ENCODE measurements at places on chromosomes 1 and 21.
A peak's percentile ranks its signal among the peaks of the same experiment; 100 is the strongest.

- no peak for DNase-seq
Measured at GRCh38 chr1:59498640-59499039, 201.7 kb downstream of the FGGY start.

GRCh38 chr21:14591882-14592281 is 45.8 kb upstream of the SAMSN1 start:
- DNase-seq = no peak

- DNase-seq = no peak
Measured at GRCh38 chr1:43978264-43978550, 803 bp upstream of the B4GALT2 start.

- DNase-seq = no peak
Measured at GRCh38 chr1:51583532-51583931, 33.4 kb upstream of the OSBPL9 start.

GRCh38 chr1:155207806-155208540 is at the start of gene THBS3:
TSS of gene THBS3 (minus strand) at chr1:155207897. CDS start at chr1:155207876, 21 bp downstream.
- peak; percentile 84 for DNase-seq

DNA sequence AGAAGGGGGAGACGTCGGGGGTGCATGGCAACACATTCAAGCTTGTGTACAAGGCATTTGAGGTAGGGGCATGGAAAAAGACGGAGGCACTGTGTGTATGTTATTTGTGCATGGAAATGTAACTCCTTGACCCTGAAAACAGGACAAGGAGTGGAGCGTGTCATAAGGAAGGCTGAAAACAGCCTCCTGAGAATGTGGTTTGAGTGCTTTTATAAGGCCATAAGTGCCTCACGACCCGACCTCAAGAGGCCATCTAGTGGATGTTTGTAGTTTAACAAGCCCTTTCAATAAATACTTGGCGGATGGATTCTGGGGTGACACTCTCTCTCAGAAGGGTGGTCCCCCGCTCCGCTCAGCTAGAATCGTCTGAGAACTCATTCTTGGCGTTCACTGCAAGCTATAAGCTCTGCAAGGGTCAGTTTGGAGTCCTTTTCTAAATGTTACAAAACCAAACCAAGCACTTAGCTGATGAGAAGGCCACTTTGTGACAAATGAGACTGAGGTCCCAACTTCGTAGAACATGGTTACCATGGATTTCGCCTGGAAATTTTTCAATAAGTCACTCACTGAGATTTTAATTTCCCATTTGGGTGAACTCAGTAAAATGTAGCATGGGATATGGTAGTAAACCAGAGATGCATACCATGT is 38.8 kb upstream of the CLCA4 start:
- DNase-seq = no peak

DNA sequence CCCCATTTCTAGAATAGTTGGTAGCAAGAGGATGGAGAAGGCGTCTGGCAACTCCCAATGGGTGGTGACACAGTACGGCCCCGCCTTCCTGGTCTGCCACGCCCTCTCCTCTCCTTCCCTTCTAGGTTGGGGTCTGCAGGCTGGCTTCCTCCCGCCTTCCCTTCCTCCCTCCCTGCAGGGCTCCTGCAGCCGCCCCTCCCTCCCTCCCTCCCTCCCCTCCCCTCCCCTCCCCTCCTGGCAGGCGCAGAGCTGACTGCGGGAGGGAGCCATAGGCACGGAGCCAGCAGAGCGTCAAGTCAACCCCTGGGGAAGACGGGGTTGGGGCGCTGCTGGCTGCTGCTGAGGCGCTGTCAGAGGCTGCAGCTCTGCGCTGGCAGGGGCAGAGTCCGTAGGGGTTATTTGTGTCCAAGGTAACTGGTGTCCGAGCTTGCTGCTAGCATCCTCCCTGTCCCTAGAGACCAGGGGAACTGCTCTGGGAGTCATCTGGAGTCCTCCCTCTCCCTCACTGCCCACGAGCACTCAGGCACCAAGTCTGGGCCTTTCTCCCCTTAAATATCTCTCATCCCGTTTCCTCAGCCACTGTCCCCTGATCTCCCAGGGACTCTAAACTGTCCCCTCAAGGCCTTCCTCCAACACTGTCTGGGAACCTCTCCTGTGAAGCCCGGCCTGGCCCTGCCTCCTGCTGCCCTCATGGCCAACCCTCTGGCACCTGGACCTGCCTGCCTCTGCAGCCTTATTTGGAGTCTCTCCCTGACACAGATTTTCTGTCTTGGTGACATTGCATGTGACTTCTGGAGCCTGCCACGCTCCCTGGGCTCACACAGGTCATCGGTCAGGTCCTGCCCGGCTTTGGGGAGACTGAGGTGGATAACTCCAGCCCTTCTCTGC is 57.4 kb upstream of the ACOT11 start:
- DNase-seq = peak; percentile 60

DNA sequence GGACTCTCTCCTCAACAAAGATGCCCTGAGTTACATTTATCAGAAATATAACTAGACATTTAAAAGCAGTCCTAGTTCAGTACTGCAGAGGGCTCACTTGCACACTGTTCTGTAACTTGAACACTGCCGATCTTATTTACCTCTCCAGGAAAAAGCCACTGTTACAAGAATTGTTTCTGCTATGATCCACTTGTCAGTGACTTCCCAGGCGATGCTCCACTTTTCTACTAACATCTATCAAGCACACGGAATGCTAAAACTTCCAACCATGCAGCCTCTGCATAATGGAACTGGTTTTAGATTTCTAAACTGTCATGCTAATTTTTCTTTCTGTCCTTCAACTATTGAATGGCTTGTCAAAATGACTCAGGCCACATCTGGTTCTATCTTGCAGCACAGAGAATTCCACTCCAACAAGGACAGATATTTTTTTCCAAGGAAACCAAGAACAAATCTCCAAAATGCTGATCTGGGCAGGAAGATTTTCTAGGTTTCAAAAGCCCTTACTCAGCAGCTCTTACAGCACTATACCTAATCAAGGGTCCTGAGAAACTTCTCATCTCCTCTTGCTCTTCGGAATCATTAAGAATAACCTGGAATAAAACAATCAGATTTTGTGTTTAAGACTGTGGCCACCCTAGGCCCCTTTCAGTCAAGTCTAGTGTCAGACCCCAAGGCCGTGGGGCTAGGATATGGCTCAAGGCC is 9.9 kb downstream of the SEC16B start:
- peak; percentile 12 for DNase-seq

DNA sequence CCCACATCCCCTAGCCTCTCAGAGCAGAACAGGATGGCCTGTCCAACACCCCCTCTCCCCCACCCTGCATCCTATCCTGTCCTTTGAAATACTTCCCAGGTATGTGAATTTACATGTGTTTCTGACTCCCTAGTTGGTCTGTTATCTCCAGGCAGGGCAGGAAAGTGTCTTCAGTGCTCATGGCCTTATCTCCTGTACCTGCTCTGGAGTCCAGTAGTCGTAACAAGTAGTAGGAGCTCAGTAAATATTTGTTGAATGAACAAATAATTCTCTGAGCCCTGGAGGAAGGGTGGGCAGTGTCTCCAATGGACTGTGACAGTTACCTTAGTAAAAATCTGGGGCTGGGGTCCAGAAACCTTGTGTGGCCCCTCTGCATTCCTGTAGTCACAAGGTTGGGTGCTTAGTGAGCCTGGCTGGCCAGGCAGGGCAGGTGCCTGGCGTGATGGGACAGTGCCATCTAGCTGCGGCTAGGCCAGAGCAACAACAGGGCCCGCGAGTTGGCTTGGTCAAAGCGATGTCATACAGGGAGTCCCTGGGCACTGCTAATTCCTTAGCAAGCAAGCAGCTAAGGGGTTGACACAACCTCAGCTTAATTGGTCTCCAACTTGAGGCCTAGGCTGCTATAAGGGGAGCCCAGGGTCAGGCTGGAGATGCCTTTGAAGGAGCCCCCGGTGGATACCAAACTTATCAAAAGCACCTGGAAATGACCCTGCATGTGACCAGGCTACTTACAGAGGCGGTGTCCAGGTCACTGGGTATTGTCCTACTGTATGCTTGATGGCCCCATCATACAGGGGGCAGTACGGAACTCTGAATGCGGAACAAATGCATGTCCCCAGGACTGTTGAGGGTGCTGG is 89.0 kb upstream of the PPM1J start:
- peak; percentile 39 for DNase-seq

DNA sequence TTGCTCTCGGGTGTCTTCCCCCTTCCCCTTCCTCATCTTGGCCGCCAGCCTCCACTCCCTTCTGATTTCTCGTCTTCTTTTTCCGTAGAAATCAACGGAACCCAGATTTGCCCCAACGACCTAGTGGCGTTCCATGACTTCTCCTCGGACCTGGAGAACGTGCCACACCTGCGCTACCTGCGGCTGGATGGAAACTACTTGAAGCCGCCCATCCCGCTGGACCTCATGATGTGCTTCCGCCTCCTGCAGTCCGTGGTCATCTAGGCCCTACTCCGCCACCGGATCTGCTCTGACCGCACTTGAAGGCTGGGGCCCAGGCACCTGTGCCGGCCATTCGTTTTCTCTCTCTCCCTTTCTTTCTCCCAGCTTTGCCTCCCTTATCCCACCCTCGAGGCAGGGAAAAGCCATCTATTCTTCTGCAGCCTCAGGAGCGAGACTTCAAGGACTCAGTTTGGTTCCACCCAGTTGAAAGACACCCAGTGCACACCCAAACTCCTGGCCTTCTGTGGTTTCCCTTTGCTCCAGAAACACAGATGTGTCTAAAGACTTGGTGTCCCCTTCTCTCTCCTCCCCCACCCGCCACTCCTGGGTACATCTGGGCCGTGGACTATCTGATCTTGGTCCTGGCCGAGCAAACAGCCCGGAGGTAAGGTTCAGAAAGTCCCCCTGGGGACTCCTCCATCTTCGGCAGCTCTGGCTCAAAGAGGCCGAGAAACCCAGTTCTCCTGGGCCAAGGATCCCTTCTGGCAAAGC is 7.2 kb upstream of the OPTC start:
- DNase-seq = no peak

DNA sequence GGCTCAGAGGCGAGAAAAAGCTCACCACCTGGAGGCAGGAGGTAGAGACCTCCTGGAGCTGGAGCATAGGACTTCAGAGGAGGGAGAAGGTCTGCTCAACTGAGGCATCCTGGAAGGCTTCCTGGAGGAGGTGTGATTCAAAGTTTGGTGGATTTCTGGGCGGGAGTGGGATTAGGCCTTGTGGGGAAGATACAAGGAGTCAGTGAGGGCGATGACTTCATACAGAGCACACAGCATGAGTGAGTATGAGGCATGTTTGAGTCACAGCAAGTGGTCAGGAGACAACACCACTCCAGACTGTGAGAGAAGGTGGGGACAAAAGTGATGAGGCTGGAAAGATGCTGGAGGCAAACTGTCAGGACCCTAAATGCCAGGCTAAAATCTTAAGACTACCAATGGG is 77.6 kb downstream of the MATN1 start:
- DNase-seq = no peak

DNA sequence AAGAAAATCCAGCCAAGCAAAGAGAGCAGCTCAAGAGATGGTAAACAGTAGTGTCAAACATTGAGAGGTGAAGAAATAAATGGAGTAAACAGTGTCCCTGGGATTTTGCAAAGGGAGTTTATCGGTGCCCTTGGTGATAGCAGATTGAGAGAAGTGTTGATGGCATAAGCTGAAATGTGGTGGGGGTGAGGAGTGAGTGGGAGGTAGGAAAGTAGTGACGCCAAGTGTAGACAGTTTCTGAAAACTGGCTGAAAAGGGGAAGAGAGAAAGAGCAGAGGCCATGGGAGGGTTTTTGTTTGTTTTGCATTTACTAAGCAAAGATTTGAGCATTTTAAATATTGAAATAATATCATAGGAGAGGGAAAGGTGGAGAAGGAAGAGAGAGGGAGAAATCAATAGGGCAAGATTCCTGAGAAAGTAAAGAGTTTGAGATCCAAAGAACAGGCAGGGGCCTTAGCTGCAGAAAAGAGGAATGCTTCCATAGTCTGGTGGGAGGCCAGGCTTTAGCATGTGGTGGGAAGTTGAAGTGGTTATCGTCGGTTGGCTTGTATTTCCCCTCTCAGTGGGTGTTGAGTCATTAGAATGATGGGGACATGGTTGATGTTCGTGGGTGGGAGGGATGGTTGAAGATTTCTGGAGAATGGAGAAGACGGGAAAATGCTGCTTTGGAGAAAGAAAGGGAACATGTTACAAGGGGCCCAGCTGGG is 26.8 kb upstream of the RASAL2 start:
- DNase-seq = no peak

DNA sequence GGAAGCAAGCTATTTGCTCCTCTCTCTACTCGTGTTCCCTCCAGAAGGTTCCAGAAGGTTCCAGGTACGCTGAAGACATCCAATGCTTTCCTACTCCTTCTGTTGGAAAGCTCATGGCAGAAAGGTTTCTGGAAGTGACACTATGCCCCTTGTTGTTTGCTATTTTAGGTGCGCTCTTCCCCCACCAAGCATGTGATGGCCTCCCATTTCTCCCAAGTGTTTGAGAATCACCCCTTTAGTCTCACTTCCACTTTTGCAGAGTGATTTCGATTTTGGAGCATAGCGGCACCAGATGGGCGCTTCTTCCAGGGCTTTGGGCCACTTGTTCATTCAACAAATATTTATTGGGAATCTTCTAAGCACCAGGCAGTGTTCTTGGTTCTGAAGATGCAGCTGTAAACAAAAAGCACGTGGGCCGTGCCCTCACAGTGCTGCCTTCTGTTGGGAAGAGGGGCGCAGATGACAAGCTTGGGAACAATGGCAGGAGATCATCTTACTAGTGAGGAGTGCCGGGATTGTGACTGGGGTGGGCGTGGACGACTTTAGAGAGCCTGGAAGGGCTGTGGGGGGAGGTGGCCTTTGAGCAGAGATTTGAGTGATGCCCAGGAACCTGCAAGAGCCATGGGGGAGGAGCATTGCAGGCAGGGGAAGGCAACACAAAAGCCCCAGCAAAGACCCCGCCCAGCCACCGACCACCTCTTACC is 43.0 kb upstream of the TARDBP start:
- DNase-seq = peak; percentile 17

DNA sequence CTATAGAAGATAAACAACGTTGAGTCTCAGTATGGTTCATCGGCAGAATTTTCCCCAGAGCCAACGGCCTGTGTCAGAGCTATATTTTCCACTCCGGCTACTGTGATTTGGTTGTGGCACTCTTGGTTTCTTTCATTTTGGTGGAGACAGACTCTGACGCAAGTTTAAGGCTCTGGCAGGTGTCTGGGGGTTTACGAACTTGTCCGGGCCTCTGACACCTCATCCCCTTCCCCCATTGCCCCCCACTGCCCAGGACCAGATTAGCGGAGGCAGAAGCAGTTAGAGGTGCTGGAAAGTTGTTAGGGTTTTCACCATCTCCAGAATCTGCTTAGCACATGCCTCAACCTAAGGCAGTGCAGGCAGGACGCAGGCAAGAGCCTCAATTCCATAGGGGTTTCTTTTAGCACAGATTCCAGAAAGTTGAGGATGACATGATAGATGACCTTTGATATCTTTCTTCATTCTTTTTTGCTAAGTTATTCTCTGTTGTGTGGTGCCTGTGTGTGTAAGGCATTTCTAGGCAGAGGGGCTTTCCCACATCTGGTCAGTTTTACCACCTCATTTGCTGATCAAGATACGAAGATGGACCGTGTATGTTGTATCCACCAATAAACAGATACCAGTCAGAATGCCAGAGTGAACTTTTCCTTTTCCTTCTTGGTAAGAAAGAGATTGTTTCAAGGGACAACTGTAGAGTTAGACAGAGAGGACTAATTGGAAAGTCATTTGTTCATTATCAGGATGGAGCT is 18.4 kb upstream of the IL10 start:
- DNase-seq = no peak

Measured in NCI-H2227 treated with DMSO at 0.1 percent for 48 hours (cell line).